Activated CD4-positive, alpha-beta T cell treated with anti-CD3 and anti-CD28 coated beads, Interleukin-2, Interleukin-6, amounts not matched to agents 100 ng/mL and 50 ng/mL, durations not matched to agents 16 hours and 8 hours (primary cell): ENCODE measurements at places on chromosomes 1 and 21.

- no peak for DNase-seq
Observed at GRCh38 chr1:54347955-54348699, 58.1 kb downstream of the SSBP3 start.

DNA sequence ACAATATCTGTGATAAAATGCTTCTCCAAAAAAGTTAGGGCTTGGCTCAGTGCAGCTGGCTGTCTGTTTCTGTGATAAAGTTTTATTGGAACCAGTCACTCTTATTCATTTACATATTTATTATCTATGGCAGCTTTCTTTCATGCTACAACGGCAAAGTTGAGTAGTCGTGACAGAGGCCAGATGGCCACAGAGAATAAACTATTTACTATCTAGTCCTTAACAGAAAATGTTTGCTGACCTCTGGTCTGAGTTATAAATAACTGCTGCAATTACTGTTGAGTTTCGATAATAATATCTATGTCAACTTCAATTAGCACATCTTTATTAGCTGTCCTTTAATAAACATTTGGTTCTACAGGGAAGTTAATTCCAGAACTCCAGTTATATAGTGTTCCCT, 180.2 kb upstream of the RUNX1 start:
- no peak for DNase-seq

GRCh38 chr1:174799136-174799479, 200.6 kb upstream of the CACYBP start:
- no peak for DNase-seq

DNA sequence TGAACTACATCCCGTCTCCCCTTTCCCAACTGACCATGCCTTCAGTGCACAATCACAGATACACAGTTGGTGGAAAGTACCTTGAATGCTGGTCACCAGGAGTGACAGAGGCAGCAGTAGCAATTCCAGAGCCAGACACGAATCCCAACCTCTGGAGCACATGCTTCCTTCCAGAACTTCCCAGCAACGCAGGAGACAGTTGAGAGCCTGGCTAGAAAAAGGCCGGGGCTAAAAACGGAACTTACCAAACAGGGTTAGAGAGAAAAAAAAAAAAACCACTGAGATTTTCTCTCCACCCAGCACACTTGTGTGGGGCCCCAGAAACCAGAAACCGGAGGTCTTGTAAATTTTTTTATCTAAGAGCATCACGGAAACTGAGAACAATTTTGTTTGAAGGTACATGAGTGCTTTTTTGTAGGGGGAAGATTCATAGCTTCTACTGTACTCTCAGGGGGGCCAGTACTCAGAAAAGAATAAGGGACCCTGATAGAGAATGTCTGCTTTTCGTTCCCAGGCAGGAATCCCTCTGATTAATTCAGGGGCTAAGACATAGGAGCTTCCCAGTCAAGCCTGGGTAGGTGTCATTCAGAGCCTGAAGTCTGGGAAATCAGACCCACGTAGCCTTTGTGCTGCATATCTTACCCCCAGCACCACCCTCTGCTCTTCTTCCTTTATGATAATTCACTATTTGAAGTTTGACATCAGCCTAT, at the start of gene CD48:
TSS of gene CD48 (minus strand) at position 221 of the 710 bp plus-strand sequence. CDS start at position 162, 59 bp downstream.
- peak; percentile 80 for DNase-seq

GRCh38 chr1:2591581-2592261, 5.1 kb downstream of the PRXL2B start:
- no peak for DNase-seq

DNA sequence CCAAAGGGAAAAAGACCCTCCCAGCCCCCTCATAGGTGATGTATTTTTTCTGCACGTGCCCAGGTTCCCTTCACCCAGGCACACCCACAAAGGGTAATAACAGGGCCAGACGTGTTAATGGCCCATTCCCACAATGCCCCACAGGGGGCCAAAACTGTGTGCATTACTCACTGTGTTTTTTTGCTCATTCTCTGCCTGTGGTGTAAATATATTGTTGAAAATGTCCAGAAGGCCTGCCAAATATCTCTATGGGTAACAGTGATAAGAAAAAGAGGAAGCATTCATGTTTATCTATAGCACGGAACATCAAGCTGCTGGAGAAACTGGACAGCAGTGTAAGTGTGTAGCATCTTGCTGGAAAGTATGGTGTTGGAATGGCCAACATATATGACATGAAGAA, 21.9 kb downstream of the RHEX start:
- DNase-seq = no peak

DNA sequence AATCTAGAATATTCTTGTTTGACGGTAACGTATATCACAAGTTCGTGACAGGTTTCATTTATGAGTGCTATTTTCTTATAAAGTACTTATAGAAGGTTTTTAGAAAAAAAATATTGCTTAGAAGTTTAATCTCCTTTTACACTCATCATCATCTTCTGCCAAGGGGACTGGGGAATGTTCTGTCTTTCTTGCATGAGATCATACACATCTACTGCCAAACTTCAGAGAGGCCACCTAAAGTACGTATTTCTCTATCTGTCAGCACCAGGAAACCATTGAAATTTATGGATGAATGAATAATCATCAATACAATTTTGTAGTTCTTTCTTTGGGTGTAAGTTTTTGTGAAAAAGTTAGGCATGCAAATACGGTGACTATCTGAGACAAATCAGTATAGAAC, 245.8 kb downstream of the SPATA17 start:
- DNase-seq = no peak

- DNase-seq = peak; percentile 20
Observed at GRCh38 chr1:20367116-20367585, 76.5 kb downstream of the VWA5B1 start.

DNA sequence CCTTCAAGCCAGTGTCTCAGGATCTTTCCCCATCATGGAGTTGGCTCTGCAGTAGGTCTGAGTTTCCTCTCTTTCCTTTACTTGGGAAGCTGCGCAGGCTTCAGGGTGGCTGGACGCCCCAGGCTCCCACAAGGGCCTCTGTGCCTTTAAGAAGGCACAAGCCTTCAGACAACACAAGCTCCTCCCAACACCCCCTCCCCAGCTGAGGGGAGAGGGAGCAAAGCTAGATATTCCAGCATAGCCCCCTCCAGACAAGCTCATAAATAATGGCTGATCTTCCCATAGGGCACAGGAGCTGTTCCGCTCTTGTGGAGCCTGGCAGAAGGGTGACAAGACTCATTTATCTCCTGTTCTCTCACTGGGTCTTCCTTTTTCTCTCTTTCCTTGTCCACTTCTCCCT, 27.9 kb upstream of the ATP2B4 start:
- DNase-seq = no peak

DNA sequence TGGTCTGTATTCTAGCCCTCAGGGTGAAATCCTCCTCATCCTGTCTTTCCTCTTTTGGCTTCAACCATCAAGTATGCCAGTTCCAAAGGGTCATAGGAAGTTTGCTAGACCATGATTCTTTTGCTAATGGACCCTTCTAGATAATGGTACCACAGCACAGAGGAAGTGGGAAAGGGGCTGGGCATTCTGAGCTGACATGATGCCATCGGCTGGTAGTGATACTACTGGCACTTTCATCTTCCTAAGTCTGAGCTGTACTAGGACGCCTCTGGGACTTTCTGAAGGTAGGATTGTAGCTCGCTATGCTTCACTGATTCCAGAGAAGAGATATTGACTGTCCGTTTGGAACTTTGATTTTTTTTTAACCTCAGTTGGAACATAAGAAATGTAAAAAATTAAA, 11.4 kb downstream of the FASLG start:
- peak; percentile 72 for DNase-seq

DNA sequence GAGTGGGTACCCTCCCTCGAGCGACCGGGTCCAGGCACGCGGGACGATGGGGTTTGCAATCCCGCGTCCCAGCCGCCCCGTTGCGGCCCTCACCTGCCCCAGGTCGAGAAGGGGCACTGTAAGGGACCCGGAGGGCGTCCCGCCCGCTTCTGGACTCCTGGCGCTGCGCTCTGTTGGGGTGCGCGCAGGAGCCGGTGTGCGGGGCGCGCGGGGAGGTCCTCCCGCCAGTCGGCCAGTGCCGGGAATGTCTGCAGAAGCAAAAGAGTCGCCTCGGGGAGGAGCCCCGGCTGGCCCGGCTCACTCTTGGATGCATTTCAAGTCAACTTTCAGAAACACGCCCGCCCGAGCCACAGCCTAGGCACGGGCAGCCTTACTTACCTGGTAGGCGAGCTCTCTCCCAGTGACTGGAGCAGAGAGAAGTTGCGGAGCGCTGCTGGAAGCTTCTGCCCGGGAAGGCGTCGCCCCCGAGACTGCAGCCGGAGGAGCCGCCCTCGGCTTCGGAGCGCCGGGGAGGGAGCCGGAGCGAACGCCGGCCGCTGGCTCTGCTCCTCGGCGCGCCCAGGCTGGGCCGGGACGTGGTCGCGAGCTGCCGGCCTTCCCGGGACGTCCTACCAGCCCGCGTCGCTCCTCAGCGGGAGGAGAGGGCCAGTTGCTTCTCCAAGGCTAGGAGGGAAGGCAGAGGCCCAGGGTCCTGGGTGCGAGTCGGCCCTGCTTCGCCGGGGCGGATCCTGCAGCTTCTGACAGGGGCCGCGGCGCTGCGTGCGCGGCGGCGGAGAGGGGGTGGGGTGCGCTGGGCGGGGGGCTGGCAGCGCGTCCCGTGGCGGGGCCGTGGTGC, at the start of gene LMX1A:
TSS of gene LMX1A (minus strand) at position 739 of the 835 bp plus-strand sequence. CDS start 1,156 bp downstream, outside the sequence.
- DNase-seq = no peak

DNA sequence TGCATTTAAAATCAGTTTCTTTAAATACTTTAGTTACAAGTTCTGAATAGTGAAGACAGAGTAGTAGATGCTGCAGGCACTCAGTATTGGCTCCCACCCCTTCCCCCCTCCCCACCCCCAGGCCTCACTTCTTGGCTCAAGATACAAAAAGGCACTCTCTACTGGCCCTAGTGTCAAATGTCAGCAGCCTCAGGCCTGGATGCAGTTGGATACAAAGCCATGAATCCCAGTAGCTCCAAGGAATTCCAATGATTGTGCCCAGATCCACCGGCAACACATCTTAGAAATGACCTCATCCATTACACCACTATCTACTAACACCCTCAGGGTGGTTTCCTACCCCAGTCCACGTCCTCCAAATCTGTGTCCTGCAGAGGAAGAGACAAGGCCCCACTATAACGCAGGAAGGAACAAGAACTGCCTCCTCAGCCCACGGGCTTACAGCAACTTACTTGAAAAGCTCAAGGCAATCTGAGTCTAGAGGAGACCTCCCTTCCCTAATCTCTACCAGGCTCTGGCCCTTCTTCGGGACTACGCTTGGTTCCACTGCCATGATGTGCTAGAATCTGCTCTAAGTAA, 17.6 kb downstream of the ACADM start:
- DNase-seq = no peak

GRCh38 chr1:20936216-20936615, 149.1 kb upstream of the HP1BP3 start:
- DNase-seq = no peak

DNA sequence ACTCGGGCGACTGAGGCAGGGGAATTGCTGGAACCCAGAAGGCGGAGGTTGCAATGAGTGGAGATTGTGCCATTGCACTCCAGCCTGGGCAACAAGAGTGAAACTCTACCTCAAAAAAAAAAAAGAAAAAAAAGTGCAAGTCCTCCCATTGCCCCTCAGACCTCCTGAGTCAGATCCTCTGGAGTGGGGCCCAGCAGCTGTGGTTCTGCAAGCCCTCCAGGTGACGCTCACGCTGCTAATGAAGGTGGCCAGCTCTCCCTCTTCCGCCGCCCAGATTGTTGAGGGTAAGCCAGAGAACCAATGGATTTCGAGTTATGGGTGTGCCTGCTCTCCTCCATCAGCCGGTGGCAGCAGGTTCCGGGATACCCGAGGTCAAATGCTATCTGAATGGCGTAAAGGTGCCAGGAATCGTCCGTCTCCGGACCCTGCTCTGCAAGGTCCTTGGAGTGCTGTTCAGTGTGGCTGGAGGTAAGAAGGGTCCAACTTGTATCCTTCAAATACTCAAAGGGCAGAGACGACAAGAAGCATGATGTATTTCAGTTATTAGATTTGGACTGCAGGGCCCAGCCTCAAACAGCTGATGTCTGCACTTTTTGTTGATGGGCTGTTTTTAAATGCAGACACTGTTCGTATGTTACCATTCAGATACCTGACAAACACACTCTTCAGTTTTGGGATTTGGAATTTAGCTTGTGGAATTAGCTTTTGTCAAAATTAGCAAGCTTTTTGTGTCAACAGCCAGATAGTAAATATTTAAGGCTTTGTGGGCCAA, 17.6 kb downstream of the CLCN6 start:
- DNase-seq = no peak

DNA sequence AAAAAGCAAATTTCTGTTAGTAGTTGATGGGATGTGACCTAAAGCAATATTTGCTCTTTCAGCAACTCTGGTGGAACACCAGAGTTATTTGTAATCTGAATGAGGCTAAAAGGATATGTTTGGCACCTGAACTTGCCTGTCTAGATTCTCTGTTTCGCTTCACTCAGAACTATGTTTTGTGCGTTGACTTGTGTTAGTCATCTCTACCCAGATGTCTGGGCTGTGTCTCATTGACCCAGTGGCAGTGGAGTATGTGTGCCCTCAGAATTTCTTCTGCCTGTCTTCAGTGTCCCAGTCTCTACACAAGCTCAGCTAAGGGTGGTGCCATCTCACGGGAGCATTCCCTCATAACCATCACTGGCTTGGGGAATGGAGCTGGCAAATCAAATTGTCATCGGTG, 13.9 kb downstream of the KCNK1 start:
- peak; percentile 49 for DNase-seq

DNA sequence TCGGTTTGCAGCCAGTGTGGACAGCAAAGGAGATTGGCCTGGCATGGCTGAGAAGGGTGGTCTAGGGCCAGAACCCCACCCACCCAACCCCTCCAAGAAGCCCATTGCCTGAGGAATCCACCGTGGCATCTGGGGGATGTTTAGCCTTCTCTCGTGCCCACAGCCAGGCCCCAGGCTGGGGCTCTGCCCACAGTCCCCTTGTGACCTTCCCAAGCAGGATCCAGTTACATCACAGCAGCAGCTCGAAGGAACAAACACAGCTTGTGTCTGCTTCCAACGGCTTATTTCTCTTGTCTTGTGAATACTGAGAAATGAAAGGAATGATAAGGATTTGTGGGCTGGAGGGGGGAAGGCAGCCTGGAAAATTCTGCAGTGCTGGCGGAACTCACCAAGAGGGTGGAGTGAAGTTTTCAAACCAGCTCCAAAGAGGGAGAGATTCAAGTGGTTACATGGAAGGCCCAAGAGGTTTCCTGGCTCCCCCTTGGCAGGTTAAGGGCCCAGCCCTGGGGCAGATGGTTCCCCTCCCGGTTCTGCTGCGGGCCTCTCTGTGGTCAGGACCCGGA, 61.6 kb downstream of the DHRS3 start:
- DNase-seq = no peak

DNA sequence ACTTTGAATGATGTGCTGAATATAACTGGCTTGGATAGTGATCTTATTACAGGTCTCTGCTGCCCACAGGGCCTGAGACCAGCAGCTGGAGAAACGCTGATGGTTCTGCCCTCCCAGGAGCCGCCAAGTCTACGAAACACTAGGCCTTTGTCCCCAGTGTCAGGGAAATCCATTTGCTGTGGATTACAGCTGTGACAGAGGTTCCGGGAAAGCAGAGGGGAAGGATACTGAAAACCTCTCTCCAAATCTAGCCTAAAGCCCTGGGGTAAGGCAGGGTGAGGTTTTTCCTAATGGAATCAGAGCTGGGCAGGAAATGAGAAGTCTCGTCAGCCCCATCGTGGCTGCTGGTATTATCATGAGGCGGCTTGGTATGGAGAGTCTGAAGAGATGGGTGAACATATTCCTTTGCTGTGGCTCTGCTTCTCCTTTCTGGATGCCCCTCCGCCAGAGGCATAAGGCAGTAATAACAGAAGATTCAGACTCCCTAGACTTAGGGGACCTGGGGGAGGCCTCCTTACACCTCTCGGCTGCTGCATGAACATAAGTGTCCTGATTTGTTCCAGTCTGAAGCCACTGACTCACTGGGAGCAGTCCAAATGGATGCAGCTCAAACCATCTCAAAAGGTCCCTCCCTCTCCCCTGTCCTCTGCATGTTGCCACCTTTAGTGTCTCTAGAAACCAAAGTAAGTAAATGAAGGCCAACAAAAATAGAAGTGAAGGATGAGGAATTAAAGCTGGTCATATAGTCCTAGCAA, 48.1 kb downstream of the PHC2 start:
- DNase-seq = no peak
